ENCODE measurements at places on chromosomes 1 and 21.

DNA sequence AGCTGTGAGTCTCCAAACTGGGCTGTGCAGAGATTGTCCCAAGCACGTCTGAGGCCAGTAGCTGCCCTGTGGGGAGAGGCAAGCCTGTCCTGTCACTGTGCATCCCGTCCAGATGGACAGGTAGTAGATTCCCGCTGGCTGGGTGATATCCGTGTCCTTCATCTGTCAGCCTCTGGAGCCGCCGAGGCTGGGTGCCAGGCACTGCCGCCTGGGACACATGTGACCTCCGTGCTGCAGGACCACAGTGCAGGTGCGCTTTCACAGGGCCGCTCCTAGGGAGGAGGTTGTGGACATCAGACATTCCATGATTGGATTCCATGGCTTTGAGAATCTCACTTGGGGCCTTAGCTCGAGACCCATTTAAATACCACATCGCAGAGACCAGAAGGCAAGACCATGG, 4.7 kb downstream of the PDXK start:
- no peak for DNase-seq

DNA sequence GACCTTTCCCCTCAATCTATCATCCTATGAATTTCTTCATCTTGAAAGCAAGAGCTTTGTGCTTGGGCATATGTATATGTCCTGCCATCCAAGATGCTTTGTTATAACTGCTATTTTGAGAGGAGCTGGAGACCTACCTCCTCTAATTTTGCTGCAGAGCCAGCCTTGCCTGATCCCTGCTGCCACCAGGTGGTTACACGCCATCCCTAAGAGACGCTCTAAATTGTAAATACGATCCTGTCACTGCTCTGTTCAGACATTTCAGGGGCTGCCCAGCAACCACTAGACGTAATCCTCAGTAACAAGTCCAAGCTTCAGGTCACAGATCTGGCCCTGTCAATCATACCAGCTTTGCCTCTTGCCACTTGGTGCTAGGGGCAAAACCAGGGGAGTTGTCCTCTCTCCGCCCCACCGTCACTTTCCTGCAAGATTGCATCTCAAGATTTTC, 32.9 kb downstream of the GPA33 start:
- DNase-seq: no peak

DNA sequence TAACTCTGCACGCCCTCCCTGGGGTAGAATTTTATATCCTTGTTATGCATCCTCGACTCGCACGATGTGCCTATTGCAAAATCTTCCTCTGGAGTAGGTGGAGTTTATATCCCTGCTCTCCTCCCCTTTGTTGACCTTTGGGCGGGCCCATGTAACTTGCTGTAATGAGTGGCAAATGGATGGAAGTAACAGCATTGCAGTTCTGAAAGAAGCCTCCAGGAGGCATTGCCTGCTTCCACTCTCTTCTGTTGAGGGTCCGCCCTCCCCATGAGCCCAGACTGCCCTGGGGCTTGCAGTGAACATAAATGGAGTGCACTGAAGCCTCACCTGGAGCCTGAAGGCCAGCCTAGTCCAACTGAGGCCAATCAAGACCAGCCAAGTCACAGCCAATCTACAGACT, 62.2 kb upstream of the GRIK3 start:
- DNase-seq: peak; percentile 1

DNA sequence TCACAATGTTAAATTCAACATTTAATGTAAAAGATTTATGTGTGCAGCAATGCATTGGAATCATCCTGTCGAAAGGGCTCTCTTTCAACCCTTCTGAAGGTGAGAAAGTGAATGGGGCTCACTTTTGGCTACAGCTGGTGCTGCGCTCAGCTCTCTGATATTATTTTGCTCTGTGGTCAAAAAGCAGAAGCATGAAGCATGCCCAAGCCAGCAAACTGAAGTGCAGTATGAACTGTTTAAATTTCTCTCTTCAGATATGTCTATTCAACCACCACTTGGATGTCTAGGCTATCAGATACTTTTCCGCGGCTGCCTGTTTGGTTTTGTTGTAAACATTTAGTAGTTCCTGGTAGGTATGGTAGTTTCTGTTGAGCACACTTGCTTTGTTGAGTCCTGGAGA, 216.9 kb upstream of the TMPRSS15 start:
- no peak for DNase-seq

- peak; percentile 30 for DNase-seq
These were observed 13.7 kb upstream of the SRP9 start for GRCh38 chr1:225763716-225764548.

- no peak for DNase-seq
These were observed 6.7 kb downstream of the ROR1 start for GRCh38 chr1:63780565-63780964.
